EL (cell line): ENCODE measurements at places on chromosomes 5 and 9.

GRCh38 chr5:8598996-8599395 lies 730.0 kb downstream of the MTRR start:
- no peak for DNase-seq

DNA sequence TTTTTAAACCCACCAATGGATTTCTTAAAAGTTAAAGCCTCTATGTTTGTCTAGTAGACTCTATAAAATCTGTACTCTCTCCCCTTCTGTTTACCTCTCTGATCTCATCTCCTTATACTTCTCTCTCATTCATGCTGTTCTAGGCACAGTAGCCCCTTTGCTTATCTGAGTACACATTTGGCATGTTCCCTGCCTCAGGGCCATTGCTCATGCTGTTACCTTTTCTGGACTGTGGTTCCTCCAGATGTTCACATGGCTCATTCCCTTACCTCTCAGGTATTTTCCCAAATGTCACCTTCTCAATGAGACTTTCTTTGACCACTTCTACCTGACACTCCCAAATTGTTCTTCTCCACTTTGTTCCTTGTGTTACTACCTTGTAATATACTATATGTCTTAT lies 176.1 kb downstream of the CWC27 start:
- no peak for DNase-seq

GRCh38 chr5:30040488-30041118 lies 1152.9 kb upstream of the CDH6 start:
- peak; percentile 1 for DNase-seq

- DNase-seq = peak; percentile 80
Measured at GRCh38 chr5:112921026-112921832, 798 bp downstream of the REEP5 start.

- no peak for DNase-seq
Measured at GRCh38 chr5:54874337-54875021, 110.9 kb downstream of the ESM1 start.

- DNase-seq = no peak
Measured at GRCh38 chr9:5868235-5868634, 22.5 kb upstream of the MLANA start.

- DNase-seq = peak; percentile 2
Measured at GRCh38 chr9:13324988-13325387, 45.5 kb upstream of the MPDZ start.

GRCh38 chr9:38432922-38433510 lies 8.8 kb upstream of the IGFBPL1 start:
- peak; percentile 37 for DNase-seq

GRCh38 chr9:133041958-133042357 lies 11.2 kb downstream of the GTF3C5 start:
- DNase-seq = no peak

DNA sequence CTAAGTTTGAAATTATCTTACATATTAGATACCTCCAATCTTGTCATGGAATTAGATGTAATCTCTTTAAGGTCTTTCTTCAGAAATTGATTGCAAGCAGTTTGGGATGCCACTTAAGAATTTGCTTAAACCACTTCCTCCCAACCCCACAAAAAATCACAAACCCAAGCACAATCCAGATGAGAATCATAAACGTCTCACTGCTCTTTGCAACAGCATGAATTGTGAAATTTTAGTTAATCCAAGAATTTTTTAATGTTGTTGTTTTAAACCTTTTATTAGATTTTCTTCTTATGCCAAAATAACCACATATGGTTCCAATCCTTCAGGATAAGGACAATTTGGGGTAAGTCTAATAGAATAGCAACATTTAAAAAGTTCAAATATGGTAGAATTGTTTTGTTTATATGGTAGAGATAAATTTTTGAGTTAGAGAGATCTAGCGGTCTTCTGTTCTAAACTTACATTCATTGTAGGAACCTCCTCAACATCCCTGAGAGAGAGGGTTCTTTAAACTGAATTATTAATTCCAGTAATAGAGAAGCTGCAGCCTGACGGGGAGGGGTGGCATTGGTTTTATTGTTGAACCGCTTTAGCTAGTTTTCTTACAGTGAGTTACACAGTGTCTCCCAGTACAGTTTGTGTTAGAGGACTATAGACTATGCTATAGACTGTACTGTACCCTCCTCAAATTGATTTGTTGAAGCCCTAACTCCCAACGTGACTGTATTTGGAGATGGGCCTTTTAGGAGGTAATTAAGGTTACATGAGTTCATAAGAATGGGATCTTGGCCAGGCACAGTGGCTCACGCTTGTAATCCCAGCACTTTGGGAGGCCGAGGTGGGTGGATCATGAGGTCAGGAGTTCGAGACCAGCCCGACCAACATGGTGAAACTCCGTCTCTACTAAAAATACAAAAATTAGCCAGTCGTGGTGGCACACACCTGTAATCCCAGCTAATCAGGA lies 24.8 kb upstream of the IL6ST start:
- DNase-seq = peak; percentile 63

DNA sequence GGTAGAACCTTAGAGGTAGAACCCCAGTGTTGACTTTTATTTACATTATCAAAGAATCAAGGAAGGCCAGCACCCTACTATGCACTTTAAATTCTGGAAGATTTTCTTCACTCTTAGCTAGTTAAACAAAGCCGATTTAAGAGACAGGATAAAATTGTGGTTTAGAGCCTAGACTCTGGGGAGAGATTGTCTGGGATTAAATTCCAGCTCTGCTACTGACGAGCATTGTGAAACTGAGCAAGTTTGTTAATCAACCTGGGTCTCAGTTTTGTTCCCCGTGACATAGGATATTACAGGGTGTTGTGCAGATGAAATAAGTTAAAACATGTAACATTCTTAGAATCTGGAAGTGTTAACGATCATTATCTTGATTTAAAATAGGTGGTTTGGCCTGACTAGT lies 83.5 kb downstream of the FEM1C start:
- DNase-seq = peak; percentile 29

- peak; percentile 81 for DNase-seq
Measured at GRCh38 chr9:34379334-34380033, 2.8 kb upstream of the MYORG start.

GRCh38 chr9:129340427-129341170 lies 162.5 kb upstream of the IER5L start:
- DNase-seq = no peak

- peak; percentile 36 for DNase-seq
Measured at GRCh38 chr5:83711982-83712601, 8.6 kb downstream of the HAPLN1 start.

DNA sequence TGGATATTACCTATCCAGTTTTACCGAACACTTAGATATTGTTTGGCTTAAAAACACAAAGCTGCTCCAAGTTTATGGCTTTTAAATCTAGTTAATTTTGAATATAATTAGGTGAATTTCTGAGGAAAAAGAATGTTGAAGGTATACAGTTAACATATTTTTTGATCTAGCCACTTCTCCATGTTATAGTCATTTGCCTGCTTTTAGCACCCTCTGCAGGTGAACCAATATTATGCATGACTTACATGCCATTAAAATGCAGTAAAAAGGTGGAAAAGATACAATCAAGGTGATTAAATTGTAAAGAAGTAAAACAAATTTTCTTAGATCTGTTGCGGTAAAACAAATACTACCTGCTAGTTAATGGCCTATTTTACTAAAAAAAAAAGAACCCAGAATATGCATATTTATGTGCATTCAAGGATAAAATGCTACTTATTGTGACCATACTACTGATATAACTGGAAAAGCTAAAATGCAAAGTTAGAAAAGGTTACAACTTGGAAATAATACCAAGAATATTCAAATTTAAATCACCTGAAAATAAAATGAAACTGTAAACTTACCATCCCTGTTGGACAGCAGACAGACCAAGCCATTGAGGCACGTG lies 132.1 kb downstream of the AP3B1 start:
- DNase-seq = peak; percentile 21

DNA sequence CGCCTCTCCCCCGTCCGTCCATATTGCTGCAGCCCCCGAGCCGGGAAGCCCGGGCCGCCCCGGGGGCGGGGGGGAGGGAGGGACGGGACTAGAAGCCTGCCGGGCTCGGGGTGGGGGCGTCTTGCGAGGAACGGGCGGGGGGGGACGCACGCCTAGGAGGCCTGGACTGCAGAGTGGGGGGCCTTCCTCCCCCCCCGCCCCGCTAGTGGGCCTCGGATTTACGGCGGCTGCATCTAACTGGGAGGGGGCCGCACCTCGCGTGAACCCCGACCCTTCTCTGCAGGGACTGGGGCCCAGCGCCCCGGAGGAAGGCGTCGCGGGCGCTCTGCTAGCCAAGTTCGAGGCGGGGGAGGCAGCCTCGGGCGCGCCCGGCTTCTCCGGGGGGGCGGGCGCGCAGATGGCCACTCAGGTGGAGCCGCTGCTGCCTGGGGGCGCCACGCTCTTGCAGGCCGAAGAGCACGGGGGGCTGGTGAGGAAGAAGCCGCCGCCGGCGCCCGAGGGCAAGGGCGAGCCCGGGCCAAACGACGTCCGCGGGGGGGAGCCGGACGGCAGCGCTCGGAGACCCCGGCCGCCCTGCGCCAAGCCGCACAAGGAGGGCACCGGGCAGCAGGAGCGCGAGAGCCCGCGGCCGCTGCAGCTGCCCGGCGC lies at the start of gene LARP1:
LARP1 (plus strand) TSS at position 17 of the 648 bp plus-strand sequence; CDS start at position 398, 381 bp downstream.
- peak; percentile 27 for DNase-seq

GRCh38 chr5:16639206-16639605 lies 22.4 kb upstream of the RETREG1 start:
- DNase-seq = no peak
